Natural killer cell (primary cell): ENCODE measurements at places on chromosomes 7 and 10. TPM values are rescaled to one million over a fixed set of nuclear protein-coding genes. Genes with fewer than 3 reads are reported as not detected.

DNA sequence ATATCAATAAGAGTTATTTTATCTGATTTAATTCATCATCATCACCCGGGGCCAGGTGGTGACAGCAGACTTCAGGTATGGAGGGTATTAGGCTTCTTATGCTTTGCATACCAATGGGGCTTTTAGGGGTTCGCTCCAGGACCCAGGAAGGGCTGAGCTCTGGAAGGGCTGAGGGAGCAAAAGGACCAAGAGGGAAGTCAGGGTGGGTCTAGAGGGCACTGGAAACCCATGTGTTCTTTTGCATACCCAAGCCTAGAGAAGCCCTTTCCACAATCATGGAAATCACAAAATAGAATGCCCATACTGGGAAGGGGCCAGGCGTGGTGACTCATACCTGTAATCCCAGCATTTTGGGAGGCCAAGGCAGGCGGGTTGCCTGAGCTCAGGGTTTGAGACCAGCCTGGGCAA, 30.9 kb upstream of the VCL start:
- no peaks in the 10 kb centered on the region for H3K27me3 ChIP-seq
- no peak for DNase-seq
- no peak overlapping the region for H3K4me3 ChIP-seq
- no peak overlapping the region for H3K27ac ChIP-seq
- no peaks in the 10 kb centered on the region for H3K36me3 ChIP-seq
- peaks cover 44% of the 10 kb centered on the region for H3K4me1 ChIP-seq

DNA sequence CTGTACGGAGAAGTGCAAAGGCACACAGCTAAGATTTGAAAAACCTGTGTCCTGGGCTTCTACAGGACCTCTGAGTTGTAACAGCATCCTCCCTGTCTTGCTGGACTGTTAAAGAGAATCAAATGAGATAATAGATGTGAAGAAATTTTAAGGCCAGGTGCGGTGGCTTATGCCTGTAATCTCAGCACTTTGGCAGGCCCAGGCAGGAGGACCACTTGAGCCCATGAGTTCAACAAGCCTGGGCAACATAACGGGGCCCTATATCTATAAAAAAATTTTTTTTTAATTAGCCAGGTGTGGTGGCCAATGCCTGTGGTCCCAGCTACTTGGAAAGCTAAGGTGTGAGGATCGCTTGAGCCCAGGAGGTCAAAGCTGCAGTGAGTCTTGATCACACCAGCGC, 2.9 kb upstream of the ARHGAP21 start:
- no peak overlapping the region for H3K4me3 ChIP-seq
- H3K27ac ChIP-seq = no peak overlapping the region
- peaks cover 18% of the 10 kb centered on the region for H3K4me1 ChIP-seq

DNA sequence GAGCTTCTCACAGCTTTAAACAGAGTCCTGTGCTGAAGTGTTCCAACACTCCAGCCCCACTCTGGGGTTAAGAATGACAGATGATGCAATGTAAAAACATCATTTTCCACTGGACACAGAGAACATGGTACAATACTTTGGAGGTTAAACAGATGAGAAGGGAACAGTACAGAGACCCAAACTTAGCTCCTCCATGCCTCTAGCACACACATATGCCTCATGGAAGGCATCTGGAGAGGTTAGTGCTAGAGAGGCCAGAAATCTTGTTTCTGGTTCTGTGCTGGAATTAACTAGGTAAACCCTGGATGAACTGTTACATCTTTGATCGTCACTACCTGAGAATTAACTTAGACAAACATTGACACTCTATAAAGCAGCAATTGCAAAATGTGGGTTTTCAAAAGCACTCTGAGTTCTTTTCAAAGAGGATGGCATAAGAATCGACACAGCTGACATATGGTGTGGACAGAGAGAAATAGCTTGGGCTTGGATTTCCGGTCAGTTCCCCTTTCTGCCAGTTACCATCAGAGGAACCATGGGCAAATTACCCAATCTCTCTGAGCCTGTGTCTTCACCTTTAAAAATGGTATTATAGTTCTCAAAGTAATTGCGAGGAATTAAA, 81.9 kb downstream of the KCNMA1 start:
- no peak for DNase-seq
- no peak overlapping the region for H3K27ac ChIP-seq
- H3K36me3 ChIP-seq = no peaks in the 10 kb centered on the region
- H3K4me3 ChIP-seq = no peak overlapping the region
- no peaks in the 10 kb centered on the region for H3K27me3 ChIP-seq
- H3K4me1 ChIP-seq = no peaks in the 10 kb centered on the region

The C10orf67 gene
- total RNA-seq = not detected

GRCh38 chr10:96651998-96652431, 65.2 kb upstream of the TM9SF3 start:
- peaks cover 79% of the 10 kb centered on the region for H3K4me1 ChIP-seq
- H3K36me3 ChIP-seq = peaks cover 44% of the 10 kb centered on the region
- DNase-seq = peak; percentile 58

DNA sequence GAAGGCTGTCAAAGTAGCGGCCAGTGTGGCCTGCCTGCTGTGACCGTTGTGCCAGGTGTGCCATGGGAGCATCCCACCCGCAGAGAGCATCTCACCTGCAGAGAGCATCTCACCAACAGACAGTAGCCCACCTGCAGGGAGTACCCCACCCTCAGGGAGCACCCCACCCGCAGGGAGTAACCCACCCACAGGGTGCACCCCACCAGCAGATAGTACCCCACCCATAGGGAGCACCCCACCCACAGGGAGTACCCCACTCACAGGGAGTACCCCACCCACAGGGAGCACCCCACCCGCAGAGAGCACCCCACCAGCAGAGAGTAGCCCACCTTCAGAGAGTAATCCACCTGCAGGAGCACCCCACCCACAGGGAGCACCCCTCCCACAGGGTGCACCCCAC, 476.5 kb downstream of the TCERG1L start:
- no peak for DNase-seq
- no peaks in the 10 kb centered on the region for H3K27me3 ChIP-seq
- H3K4me1 ChIP-seq = no peaks in the 10 kb centered on the region
- H3K4me3 ChIP-seq = no peak overlapping the region
- H3K36me3 ChIP-seq = no peaks in the 10 kb centered on the region
- H3K27ac ChIP-seq = no peak overlapping the region

DNA sequence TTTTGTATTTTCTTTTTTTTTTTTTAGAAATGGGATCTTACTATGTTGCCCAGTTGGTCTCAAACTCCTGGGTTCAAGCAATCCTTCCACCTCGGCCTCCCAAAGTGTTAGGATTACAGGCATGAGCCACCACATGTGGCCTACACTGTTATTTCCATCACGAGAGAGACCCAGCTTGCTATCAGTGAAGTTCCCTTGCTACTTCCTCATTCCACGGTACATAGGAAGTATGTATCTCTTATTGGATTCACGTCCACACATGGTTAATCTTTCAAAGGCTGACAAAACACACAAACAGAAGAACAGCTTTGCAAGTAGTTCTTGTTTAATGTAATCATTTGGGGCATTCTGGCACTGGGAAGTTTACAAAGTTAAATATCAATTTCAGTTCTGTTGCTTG, 50.9 kb downstream of the DCLRE1A start:
- peaks cover 3% of the 10 kb centered on the region for H3K27me3 ChIP-seq
- DNase-seq = no peak
- H3K4me1 ChIP-seq = no peaks in the 10 kb centered on the region

DNA sequence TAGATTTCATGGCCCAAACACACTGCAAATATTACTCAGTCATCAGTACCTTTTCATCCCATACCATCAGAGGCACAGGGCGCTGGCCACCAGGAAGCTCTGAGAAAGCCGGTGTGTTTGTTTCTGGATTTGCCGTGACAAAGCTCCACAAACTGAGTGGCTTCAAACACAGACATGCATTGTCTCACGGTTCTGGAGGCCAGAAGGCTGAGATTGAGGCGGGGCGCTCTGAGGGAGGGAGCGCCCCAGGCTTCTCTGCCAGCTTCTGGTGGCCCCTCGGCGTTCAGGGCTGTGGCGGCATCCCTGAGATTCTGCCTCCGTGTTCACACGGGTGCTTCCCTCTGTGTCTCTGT, 3.7 kb upstream of the TTYH3 start:
- peaks cover 16% of the 10 kb centered on the region for H3K4me1 ChIP-seq
- DNase-seq = no peak
- H3K4me3 ChIP-seq = no peak overlapping the region
- H3K36me3 ChIP-seq = no peaks in the 10 kb centered on the region
- no peak overlapping the region for H3K27ac ChIP-seq

The DLX6 gene
- not detected for total RNA-seq

GRCh38 chr7:47670729-47671128, 88.8 kb upstream of the TNS3 start:
- H3K27me3 ChIP-seq = no peaks in the 10 kb centered on the region
- no peak for DNase-seq
- H3K36me3 ChIP-seq = no peaks in the 10 kb centered on the region
- peak overlapping the region; percentile 79 for H3K27ac ChIP-seq
- no peak overlapping the region for H3K4me3 ChIP-seq
- peaks cover 25% of the 10 kb centered on the region for H3K4me1 ChIP-seq

DNA sequence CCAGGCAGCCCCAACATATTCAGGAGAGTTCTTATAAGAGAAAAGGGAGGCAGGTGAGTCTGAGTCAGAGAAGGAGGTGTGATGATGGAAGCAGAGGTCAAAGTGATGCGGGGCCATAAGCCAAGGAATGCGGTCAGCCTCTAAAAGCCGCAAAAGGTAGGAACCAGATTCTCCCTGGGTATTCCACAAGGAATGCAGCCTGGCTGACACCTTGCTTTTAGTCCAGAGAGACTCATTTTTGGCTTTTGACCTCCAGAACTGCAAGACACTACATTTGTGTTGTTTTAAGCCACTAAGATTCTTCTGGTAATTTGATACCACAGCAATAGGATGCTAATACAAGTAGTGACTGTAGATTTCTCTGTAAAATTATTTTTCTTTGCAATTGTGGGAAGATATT, 151.5 kb upstream of the EEPD1 start:
- no peaks in the 10 kb centered on the region for H3K27me3 ChIP-seq
- no peak overlapping the region for H3K4me3 ChIP-seq
- H3K36me3 ChIP-seq = no peaks in the 10 kb centered on the region
- DNase-seq = no peak

- H3K27ac ChIP-seq = no peak overlapping the region
- DNase-seq = peak; percentile 10
- no peaks in the 10 kb centered on the region for H3K36me3 ChIP-seq
Measured at GRCh38 chr7:65269150-65269856, 104.4 kb upstream of the ZNF92 start.

- DNase-seq = no peak
- no peaks in the 10 kb centered on the region for H3K27me3 ChIP-seq
- no peaks in the 10 kb centered on the region for H3K36me3 ChIP-seq
- H3K4me1 ChIP-seq = no peaks in the 10 kb centered on the region
- H3K4me3 ChIP-seq = no peak overlapping the region
Measured at GRCh38 chr10:83934062-83934461, 205.2 kb upstream of the GHITM start.

GRCh38 chr10:28680358-28680752, 3.0 kb downstream of the BAMBI start:
- DNase-seq = no peak
- H3K27ac ChIP-seq = no peak overlapping the region
- H3K4me1 ChIP-seq = peaks cover 29% of the 10 kb centered on the region
- H3K4me3 ChIP-seq = no peak overlapping the region

DNA sequence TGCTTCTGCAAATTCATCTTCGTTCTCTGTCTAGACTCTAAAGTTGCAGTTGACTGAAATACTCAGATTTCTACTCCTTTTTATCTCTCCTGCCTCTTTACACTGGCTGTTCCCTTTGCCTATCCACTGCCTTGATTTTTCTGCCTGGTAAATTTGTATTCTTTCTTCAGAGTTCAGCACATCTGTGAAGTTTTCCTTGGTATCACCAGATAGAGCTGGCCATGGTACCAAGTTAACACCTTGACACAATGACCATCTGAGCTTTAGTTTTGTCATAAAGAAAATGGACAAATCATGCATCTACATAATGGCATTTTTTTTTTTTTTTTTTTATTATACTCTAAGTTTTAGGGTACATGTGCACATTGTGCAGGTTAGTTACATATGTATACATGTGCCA, 143.0 kb downstream of the PPP1R3A start:
- H3K27me3 ChIP-seq = no peaks in the 10 kb centered on the region
- no peak overlapping the region for H3K4me3 ChIP-seq
- no peaks in the 10 kb centered on the region for H3K4me1 ChIP-seq
- H3K27ac ChIP-seq = no peak overlapping the region
- H3K36me3 ChIP-seq = no peaks in the 10 kb centered on the region

The OPALIN gene
- not detected for total RNA-seq

DNA sequence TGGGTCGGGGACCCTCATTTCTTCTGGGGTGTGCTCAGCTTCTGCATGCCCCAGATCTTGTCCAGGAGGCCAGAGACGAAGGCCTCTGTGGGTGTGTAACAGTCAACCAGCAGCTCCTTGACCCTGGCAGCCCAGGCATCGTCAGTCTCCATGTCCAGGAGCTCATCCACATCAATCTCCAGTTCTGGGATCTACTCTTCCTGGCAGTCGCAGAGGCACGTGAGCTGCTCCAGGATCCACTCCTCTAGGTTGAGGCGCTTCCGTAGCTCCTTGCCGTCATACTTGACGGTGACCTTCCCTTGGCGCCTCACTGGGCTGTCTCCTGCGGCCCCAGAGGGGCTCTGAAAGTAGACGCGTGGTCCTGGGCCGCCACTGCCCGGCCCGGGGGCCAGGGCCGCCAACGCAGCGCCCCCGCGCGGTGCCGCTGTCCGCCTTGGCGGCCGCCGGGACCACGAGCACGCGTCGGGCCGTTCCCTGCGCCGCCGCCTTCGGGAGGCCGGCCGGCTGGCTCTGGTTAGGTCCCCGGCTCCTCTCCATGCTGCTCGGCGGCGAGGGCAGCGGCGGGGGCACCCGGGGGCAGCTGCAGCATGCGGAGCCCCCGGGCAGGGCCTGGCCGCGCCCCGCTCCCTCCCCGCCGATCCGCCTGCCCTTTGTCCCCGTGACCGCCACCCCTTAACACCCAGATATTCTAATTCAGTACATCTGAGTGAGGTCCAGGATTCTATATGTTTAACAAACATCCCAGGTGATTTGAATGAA, 170.5 kb downstream of the SEPTIN7 start:
- no peaks in the 10 kb centered on the region for H3K36me3 ChIP-seq
- DNase-seq = peak; percentile 29
- no peaks in the 10 kb centered on the region for H3K4me1 ChIP-seq
- H3K27ac ChIP-seq = no peak overlapping the region
- no peak overlapping the region for H3K4me3 ChIP-seq
- H3K27me3 ChIP-seq = peaks cover 8% of the 10 kb centered on the region

The HTR5A gene
- total RNA-seq = not detected

GRCh38 chr7:43914795-43915194, 8.4 kb upstream of the URGCP start:
- H3K4me3 ChIP-seq = no peak overlapping the region
- no peaks in the 10 kb centered on the region for H3K36me3 ChIP-seq
- no peak for DNase-seq
- H3K4me1 ChIP-seq = no peaks in the 10 kb centered on the region
- no peaks in the 10 kb centered on the region for H3K27me3 ChIP-seq
- H3K27ac ChIP-seq = no peak overlapping the region

The FAM25C gene
- total RNA-seq = not detected
